ENCODE measurements at places on chromosomes 4 and X.

DNA sequence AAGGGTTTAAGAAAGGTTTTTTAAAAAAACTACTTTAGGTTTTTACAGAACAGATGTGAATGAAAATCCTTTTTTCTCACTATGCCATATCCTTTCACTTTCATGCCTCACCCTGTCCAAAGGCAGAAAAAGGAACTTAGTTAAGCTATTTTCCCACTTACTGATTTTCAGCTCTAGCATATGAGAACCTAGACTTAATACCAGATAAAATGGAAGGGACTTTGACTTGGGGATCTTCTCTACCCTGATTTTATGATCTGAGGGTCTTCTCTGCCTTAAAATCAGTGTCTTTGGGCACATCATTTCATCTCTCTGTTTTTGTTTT, 42.4 kb downstream of the FNIP2 start:
- no peak for DNase-seq

- no peak for DNase-seq
Observed at GRCh38 chr4:6114181-6114580, 86.2 kb downstream of the JAKMIP1 start.

GRCh38 chr4:150683775-150684350, 101.9 kb downstream of the MAB21L2 start:
- no peak for DNase-seq

DNA sequence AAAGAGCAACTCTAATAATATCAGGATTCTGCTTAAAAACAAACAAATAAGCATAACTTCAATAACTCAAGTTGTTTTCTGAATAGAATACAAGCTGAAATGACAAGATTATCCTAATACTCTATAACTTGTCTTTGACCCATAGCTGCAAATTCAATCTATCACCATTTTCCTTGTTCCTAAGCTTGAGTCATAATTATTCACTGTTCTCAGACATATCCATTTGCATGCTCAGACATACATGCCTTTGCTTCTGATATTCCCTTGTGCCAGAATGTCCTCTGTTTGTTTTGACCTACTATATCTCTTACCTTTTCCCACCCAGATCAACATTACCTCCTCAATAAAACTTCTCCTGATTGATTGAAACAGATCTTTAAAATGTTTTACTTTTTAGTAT, 109.7 kb downstream of the SNCA start:
- no peak for DNase-seq

DNA sequence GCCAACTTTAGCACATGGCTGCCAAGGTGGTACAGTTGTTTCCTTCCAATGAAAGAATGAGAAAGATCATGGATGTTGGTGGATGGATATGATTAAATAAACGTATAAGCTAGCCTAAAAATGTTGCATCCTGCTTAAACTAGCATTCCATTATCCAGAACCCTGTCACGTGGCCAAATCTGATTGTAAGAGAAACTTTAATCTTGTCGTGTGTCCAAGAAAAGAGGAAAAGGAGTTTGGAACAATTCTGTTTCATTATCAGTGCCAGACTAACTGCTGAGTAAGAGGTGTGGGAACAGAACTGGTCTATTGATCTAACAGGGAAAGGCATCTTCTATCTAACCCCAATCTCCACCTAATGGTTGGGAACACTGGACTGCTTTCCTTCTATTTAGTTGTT, 325.2 kb upstream of the BMP3 start:
- no peak for DNase-seq

DNA sequence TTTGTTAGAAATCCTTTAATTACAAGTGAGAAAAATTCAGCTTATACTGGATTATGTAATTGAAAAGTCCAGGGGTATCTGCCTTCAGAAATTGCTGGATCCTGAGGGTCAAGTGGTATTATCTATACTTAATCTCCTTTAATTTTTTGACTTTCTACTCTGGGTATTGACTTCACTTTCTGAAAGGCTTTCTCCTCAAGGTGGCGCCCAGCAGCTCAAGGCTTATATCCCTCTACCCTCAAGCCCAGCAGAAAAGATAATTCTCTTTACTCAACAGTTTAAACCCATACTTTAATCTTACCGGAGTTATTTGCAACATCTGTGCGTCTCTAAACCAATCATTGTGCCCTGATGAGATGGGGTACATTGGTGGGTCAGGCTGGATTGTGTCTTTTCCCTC, 129.5 kb downstream of the LARP7 start:
- DNase-seq: no peak
